Mucosa of descending colon (tissue), 3 donors: ENCODE measurements at places on chromosomes 7 and 10. TPM values are rescaled to one million over a fixed set of nuclear protein-coding genes. Genes with fewer than 3 reads are reported as not detected.

Gene MYH16
- total RNA-seq, result not detected

Gene FAM25C
- total RNA-seq, result not detected

Gene GRM3
- total RNA-seq, result not detected

Gene SLC18A3
- 1.6 TPM for total RNA-seq

Gene GOLGA7B
- total RNA-seq, result 0.63 TPM

Gene GPER1
- total RNA-seq, result 9.8 TPM

Gene PWWP2B
- total RNA-seq, result 41.7 TPM
